ENCODE measurements at places on chromosomes 13 and 19.
A peak's percentile ranks its signal among the peaks of the same experiment; 100 is the strongest.

- DNase-seq = no peak
These were observed 73.8 kb upstream of the FAM216B start for GRCh38 chr13:42707586-42707985.

GRCh38 chr13:23380534-23380933 is 53.0 kb downstream of the SACS start:
- DNase-seq = no peak

- peak; percentile 88 for DNase-seq
These were observed 1.9 kb upstream of the ZBTB32 start for GRCh38 chr19:35702223-35703012.

DNA sequence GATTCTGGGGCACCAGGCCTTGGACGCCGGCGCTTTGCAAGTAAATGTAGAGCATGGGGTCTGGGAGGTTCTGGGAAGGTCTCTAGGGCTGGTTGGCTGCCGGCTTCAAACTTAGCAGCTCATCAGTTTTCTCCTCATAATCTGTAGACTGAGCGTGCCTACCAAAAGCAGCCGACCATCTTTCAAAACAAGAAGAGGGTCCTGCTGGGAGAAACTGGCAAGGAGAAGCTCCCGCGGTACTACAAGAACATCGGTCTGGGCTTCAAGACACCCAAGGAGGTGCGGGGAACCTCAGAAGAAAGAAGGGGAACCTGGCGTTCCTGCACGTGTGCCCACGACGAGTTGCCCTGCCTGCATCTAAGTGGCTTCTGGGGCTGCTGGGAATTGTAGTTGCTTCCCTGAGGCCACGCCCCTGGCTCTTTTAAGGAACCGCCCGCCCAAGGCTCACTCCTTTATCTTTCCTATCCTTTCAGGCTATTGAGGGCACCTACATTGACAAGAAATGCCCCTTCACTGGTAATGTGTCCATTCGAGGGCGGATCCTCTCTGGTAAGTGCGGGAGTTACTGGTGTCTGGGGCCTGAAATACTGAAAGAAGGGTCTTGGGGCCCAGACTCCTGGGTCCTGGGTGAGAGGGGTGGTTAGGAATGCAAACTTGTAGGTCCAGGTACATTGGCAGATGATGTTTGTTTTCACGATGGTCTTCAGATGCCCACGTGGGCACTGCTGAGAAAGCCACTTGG is 984 bp downstream of the RPS11 start:
- no peak for DNase-seq

GRCh38 chr13:93977986-93978385 is 501.5 kb downstream of the DCT start:
- DNase-seq = no peak

GRCh38 chr19:51375504-51376221 is 3.2 kb upstream of the NKG7 start:
- DNase-seq = peak; percentile 85

- DNase-seq = no peak
These were observed 88.5 kb downstream of the LRCH1 start for GRCh38 chr13:46641274-46642081.

DNA sequence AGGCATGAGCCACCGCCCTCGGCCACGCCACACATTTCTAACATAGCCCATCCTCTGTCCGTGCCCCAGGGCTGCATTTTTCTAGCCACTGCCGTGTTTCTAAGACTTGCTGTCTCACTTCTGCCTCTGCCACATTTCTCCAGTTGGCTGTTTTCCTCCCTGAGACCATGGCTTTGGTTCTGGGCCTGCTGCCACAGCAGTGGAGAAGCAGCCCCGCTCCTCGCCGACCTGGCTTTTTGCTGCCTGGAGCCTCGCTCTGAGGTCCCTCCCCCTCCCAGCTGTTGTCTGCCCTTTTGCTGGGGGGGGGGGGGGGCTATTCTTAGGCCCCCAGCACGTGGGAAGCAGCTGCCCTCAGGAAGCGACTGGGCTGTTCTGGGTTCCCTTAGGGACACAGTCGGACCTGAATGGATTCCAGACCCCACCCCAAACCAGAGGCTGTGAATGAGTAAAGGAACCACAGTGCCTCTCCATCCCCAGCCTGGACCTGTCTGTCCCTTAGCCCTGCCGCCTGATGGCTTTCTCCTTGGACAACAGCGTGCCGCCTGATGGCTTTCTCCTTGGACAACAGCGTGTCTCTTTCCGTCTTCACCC is 3.3 kb downstream of the GYS1 start:
- no peak for DNase-seq

- DNase-seq = no peak
These were observed 11.8 kb downstream of the MAST3 start for GRCh38 chr19:18109341-18109732.

DNA sequence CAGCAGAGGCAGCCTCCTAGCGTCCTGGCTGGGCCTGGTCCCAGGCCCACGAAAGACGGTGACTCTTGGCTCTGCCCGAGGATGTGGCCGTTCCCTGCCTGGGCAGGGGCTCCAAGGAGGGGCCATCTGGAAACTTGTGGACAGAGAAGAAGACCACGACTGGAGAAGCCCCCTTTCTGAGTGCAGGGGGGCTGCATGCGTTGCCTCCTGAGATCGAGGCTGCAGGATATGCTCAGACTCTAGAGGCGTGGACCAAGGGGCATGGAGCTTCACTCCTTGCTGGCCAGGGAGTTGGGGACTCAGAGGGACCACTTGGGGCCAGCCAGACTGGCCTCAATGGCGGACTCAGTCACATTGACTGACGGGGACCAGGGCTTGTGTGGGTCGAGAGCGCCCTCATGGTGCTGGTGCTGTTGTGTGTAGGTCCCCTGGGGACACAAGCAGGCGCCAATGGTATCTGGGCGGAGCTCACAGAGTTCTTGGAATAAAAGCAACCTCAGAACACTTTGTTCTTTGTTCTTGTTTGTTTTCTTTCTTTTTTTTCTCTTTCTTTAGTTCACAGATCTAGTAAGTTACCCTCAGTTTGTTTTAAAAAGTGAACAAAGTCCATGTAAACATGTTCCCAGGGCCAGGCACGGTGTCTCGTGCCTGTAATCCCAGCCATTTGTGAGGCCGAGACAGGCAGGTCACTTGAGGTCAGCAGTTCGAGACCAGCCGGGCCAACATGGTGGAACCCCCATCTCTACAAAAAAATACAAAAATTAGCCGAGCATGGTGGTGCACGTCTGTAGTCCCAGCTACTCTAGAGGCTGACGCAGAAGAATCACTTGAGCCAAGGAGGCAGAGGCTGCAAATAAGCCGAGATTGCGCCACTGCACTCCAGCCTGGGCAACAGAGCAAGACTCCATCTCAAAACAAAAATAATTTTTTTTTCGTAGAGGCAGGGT is 10.2 kb downstream of the ANGPTL4 start:
- DNase-seq = no peak

DNA sequence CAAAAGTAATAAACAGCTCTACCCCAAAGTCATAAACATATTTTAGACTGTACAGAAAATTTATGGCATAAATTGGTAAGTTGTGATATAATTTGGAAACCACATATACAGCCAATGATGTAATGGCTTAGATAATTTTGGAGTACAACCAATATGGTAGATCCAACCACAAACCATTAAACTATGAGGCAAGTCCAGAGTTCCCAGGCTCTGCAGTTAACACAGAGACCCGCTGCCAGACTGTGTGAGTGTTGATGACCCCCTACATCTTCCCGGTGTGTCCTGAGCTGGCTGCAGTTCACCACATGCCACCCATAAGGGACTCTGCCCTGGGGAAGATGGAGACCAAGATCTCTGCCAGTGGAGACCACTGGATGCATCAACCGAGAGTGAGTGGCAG is 9.9 kb upstream of the SERPINE3 start:
- no peak for DNase-seq

GRCh38 chr13:105597573-105597972 is 937.9 kb downstream of the EFNB2 start:
- no peak for DNase-seq

- no peak for DNase-seq
These were observed 201.9 kb upstream of the SOX1 start for GRCh38 chr13:111865046-111865445.

DNA sequence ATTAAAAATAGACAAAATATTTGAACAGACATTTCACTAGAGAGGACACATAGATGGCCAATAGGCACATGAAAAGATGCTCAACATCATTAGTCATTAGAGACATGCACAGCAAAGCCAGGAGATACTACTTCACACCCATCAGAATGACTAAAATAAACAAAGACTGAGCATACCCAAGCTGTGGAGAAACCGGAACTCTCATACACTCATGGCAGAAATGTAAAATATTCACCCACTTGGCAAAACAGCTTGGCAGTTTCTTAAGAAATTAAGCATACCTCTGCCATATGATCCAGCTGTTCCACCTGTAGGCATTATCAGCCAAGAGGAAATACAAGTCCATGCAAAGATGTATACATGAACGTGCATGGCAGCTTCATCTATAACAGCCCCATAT is 213.4 kb downstream of the TSHZ3 start:
- no peak for DNase-seq

GRCh38 chr19:46714444-46715106 is 2.3 kb downstream of the PRKD2 start:
- DNase-seq = peak; percentile 65

- DNase-seq = no peak
These were observed 88.0 kb downstream of the PCCA start for GRCh38 chr13:100176801-100177400.

GRCh38 chr13:99429670-99430069 is 71.6 kb upstream of the TM9SF2 start:
- no peak for DNase-seq

DNA sequence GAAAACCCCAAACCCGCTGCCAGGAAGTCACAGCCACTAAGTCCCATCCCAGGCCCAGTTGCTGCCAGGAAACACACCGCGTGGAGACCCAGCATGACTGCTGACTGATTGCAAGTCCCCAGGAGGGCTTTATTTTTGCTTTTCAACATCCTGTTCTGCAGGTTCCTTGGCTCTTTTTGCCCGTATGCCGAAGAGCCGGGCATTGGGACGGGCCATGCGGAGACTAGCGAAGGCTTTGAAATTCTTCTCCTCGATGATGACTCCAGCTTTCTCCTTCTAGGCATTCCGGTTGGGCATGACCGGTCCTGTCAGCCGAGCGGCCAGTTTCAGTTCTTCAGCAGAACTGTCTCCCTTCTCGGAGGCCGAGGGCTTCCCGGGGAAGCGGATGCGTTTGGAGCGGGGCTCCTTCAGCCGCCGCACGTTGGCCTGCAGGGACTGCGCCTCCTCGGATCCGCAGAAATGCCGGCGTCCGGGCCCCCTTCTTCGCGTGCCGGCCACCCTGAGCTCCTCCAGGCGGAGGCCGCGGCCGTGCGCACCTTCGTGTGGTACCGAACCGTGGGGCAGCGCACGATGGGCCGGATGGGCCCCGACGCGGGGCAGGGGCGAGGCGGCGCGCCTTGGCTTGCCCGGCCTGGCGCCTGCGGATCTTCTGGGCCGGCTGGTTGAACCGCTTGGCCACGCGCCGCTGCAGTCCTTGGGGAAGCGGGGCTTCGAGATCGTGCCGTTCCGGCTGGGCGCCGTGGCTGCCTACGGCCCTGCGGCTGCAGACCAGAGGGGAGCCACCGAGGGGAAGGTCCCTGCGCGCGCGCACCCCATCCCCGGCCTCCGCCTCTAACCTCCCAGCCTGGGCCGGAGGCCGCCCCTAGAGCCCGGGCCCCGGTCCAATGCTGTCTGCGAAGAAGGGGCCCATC is 15.2 kb downstream of the ZSCAN5C start:
- DNase-seq = no peak

DNA sequence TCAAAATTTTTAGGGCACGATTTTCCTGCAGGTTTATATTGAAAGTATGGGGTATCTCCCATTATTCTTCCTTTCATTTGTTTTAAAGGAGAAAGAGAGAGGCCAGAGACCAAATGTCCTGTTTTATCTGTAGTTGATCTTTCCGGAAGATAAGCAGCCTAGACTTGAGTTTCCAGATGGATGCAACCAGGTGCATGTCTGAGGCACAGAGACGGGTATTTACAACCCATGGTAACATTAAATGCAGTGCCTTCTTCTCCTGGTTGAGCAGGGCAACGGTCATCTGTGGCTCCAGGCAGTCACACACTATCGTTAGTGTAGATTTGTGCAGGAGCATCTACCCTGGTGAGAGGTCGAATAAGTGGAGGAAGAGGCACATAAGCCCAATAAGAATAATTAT is 1507.1 kb downstream of the UQCRFS1 start:
- no peak for DNase-seq

GRCh38 chr13:30466358-30466714 is 600 bp upstream of the HMGB1 start:
- no peak for DNase-seq

DNA sequence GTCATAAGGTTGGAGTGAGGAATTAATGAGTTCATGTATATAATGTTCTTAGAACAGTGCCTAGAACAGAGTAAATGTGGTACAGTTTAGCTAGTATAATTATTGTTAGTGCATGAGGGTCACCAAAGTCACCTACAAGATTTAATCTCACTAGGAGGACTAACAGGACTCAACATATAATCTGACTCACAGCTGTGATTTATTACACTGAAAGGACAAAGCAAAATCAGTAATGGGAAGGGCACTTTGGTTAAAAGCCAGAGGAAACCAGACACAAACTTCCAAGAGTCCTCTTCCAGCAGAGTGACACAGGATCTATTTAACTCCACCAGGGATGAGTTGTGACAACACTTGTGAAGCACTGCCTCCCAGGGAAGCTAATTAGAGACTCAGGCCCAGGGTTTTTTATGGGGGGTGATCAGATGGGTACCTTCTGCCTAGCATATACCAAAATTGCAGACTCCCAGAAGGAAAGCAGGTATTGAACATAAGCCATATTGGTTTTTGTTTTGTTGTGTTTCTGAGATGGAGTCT is 341.2 kb upstream of the DACH1 start:
- DNase-seq = no peak

- DNase-seq = no peak
These were observed 3.2 kb downstream of the ERF start for GRCh38 chr19:42251572-42252358.

DNA sequence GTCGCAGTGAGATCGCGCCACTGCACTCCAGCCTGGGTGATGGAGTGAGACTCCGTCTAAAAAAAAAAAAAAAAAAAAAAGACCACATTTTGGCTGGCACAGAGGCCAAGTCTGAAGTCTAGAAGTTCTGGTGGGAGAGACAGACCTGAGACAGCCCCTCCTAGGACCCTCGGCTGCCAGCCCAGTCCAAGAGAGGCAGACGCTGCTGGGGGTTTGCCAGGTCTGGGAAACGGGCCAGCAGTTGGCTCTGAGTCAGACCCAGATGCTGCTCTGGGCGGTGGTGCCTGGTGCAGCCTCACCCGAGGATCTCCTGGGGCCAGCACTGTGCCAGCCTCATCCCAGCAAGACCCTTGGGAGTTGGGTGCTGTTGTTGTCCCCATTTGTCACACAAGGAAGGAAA is 5.8 kb downstream of the FCHO1 start:
- DNase-seq = no peak

- no peak for DNase-seq
These were observed 26.2 kb upstream of the TMEM160 start for GRCh38 chr19:47074621-47075020.

DNA sequence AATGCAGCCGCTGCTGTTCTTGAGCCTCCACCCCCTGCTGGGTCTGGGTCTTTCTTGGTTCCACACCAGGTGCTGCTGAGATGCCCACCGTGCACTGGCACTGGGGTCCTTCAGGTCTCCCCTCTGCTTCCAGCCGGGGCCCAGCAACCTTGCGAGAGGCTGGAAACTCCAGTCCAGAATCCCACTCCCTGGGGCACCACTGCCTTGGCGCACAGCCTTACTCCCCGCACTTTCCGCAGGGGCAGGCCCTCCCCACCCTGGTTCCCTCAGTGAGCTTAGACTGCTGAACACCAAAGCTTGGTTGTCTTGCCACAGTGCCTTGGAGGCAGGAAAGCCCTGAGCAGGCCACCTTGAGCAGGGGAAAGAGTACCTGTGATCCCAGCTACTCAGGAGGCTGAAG is 60.0 kb downstream of the ANKRD10 start:
- DNase-seq = no peak

- no peak for DNase-seq
These were observed 57.2 kb downstream of the SPATA13 start for GRCh38 chr13:24217601-24218281.

Measured in activated naive CD4-positive, alpha-beta T cell treated with anti-CD3 and anti-CD28 coated beads, Interleukin-2, amount 50 U/mL, for 72 hours (primary cell).